MG63 (cell line): ENCODE measurements at places on chromosomes 4 and X. TPM values are rescaled to one million over a fixed set of nuclear protein-coding genes. Genes with fewer than 3 reads are reported as not detected.

Gene TEX13B
- not detected in 2 replicates for total RNA-seq

Gene CCSER1
- not detected in 2 replicates for total RNA-seq

GRCh38 chrX:137988470-137988869 lies 422.5 kb downstream of the ZIC3 start:
- no peak for DNase-seq

DNA sequence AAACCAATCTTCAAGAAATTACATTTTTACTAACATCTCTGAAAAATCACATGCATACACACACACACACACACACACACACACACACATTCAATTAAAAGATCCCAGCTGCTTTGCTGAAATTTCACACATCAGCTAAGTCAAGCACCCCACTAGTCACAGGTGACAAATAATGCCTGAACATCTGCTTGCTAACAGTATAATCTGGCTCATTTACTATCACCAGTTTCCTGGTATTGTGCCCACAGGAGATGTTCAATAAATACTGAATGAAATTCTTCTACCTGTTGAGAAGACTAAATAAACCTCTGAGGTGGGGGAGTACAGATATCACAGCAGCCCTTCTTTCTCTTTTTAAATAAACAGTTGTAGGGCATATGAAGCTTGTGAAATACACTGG lies 994.0 kb downstream of the ARAP2 start:
- no peak for DNase-seq

DNA sequence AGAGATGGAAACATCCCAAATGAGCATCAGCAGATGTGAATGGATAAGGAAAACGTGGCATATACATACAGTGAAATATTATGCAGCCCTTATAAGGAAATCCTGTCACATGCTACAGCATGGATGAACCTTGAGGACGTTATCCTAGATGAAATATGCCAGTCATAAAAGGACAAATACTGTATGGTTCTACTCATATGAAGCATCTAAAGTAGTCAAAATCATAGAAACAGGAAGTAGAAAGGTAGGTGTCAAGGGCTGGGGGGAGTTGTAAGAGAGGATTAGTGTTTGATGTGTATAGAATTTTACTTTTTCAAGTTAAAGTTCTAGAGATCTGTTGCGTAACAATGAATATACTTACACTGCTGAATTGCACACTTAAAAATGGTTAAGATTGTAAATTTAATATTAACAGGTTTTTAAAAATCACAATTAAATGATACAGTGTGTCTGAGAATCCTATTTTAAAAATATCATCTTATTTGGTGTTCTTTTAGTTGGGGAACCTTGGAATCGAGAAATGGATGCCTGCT lies 58.5 kb downstream of the KDM6A start:
- no peak for DNase-seq

- no peak for DNase-seq
These were observed 90.4 kb upstream of the HPRT1 start for GRCh38 chrX:134369576-134369975.

DNA sequence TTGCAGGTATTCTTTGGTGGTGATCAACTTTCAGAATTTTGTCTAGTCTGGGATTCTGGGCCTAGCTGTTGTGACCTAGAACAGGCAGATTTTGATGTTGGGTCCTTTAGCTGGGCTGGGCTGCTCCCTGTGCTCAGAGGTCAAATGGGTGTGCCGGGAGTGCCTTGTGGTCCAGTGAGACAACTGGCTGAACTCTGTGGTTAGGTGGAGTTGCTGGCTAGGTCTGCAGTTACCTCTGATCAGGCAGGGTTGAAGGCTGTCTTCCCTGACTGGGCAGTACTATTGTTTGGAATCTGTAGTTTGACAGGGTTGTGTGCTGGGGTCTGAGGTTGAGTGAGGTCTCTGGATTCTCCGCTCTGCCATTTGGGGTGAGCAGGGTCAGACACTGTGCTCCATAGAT lies 599.3 kb downstream of the RAPGEF2 start:
- DNase-seq, result no peak

Gene MAGED4B
- 3.3 and 12.8 TPM in 2 replicates for total RNA-seq
